Skeletal muscle tissue (tissue), 5 donors: ENCODE measurements at places on chromosomes 3 and 15. TPM values are rescaled to one million over a fixed set of nuclear protein-coding genes. Genes with fewer than 3 reads are reported as not detected.

CDHR4 gene
- not detected for total RNA-seq

KBTBD13 gene
- 1.6 TPM for total RNA-seq

CCDC39 gene
- not detected for total RNA-seq

GNAT1 gene
- not detected for total RNA-seq

KLHL40 gene
- total RNA-seq = 179 TPM

FBN1 gene
- total RNA-seq = 439 TPM

EPHB1 gene
- 5.7 TPM for total RNA-seq

RGMA gene
- 5.7 TPM for total RNA-seq

EPHB3 gene
- total RNA-seq = 27.7 TPM

IQCF5 gene
- total RNA-seq = not detected

CLDN1 gene
- total RNA-seq = 1.6 TPM

SHQ1 gene
- 21.4 TPM for total RNA-seq
